ENCODE measurements at places on chromosomes 13 and 19. TPM values are rescaled to one million over a fixed set of nuclear protein-coding genes. Genes with fewer than 3 reads are reported as not detected.
A peak's percentile ranks its signal among the peaks of the same experiment; 100 is the strongest.

DNA sequence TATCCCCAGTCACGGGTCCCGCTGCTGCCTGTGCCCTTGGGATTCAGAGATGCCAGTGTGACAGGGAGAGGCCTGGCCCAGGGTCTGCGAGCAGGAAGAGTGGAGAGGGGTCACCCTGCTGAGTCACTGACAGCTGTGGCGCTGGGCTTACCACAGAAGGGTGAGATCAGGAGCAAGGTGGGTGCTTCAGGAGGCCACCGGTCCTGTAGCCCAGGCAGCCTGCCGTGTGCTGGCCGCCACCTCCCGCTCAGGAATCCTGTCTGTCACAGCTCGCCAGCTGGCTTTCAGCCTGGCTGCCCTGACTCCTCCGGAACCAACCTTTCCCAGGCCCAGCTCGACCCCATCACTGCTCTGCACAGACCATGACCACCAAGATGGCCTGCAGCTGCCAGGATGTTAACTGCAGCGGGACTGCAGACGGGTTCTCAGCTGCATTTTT is 25.3 kb downstream of the NAXD start:
- DNase-seq, result no peak

DNA sequence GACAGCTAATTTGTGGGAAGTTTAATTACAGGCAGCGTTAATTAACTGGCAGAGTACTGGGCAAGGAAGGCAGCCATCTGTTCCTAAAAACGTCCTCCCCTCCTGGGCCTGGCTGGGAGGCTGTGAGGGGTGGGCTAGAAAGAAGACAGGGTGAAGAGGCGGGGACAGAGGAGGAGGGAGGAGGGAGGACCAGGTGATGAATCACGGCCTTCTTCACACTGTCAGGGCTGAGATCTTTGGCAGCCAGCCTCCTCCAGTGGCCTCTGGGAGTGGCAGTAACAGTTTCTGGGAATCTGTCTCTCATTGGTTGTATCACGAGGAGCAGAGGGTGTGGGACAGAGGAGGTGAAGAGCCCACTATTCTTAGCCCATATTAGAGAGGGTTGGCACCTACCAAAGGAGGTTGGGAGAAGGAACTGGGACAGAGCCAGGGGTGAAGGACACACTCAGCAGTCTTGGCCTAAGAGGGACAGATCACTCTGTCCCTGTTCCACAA is 9.6 kb upstream of the ZNRF4 start:
- DNase-seq, result no peak

DNA sequence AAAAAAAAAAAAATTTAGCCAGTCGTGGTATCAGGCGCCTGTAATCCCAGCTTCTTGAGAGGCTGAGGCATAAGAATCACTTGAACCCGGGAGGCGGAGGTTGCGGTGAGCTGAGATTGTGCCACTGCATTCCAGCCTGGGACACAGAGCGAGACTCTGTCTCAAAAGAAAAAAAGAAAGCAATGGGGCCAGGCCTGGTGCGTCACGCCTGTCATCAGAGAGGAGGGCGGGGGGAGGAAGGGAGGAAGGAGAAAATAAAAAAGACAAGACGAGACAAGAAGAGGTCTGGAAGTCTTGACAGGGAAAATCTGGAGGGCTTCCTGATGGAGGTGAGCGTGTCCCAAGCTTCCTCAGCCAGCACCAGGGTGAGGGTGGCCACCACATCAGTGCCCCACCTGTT is 54.9 kb upstream of the PTPRS start:
- no peak for DNase-seq

- no peak for DNase-seq
Measured at GRCh38 chr19:8357007-8357521, 6.9 kb upstream of the ANGPTL4 start.

- DNase-seq, result peak; percentile 9
Measured at GRCh38 chr19:51783372-51783771, 11.6 kb upstream of the FPR3 start.

DNA sequence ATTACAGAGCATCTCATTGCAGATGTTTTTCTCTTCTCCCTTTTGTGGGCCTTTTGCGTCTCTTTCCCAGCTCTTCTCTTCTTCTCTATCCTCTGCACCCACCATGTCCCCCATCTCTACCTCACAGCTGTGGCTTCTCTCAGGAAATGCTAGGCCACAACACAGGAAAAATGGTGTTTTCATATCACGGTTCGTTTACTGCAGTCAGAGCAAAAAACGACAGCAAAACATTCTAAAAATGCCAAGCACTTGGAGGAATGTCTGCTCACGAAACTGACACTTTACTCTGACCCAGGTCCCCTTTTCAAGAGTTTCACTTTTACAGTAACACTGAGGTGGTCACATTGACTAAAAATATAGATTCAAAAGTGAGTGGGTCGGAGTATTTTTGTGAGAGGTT is 152.2 kb downstream of the DCT start:
- DNase-seq, result no peak

DNA sequence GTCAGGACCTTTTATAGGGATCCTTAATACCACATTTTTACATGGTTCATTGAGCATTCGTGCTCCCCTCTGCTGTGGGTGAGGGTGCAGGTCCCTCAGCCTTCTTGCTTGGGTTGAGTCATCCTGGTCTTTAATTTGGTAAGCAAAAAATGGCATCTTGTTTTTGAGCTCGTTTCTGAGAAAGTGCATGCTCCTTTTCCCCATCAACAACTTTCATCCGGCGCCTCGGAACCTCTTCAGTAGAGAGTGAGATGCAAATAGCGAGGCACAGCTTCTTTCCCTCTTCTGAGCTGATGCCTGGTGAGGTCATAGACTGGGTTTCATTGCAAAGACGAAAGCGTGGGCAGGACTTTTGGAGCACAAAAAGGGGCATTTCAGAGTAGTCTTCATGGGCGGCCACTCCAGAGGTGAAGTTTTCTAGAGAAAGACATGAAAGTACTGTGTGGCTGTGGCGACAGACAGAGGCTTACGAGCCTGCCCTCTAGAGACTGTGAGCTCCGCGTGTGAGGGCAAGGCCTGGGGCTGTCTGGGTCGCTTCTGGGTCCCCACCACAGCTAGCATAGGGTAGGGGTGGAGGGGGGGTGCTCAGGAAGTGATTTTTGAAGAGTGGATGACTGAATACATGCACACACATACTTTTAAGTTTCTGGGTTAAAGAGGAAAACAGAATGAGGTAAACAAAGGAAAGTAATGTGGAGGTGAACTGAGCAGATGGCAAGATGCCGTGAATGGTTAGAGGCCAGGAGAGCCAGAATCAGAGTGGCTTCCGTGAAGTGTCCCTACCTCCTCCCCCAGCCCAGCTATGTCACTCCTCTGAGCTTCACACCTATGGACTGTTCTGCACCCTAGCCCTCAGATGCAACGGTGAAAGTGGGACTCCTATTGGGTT is 44.3 kb downstream of the BBC3 start:
- no peak for DNase-seq

- DNase-seq, result no peak
Measured at GRCh38 chr13:21435687-21436151, 23.4 kb downstream of the ZDHHC20 start.

- DNase-seq, result no peak
Measured at GRCh38 chr13:25447396-25447795, 75.6 kb downstream of the ATP8A2 start.

DNA sequence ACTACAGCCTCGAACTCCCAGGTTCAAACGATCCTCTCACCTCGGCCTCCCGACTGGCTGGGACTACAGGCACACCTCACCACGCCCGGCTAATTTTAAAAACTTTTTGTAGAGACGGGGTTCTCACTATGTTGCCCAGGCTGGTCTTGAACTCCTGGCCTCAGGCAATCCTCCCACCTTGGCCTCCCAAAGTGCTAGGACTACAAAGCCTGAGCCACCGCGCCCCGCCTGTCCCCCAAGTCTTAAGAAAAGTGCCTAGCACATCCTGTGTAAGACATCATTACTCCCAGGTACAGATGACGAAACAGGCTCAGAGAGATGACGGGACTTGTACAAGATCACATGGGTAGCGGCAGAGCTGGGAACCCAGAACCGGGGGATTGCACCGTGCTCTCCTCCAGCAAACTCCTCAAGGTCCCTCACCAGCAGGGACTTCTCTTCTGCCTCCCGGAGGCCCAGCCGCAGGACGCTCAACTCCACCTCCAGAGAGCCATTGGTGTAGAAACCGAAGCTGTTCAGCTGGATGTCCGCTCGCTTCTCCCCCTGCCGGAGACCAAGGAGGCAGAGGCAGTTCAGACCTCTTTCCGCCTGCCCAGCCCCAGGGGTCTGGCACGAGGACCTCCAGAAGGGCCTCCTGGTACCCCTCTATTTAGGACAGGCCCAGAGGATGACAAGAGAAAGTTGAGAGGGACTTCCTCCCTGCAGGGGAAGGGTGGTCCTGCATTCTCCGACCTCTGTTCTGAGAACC is 1.0 kb downstream of the GPR108 start:
- DNase-seq, result peak; percentile 37

GRCh38 chr19:40736661-40737060 is 13.6 kb downstream of the ACTMAP start:
- no peak for DNase-seq

DNA sequence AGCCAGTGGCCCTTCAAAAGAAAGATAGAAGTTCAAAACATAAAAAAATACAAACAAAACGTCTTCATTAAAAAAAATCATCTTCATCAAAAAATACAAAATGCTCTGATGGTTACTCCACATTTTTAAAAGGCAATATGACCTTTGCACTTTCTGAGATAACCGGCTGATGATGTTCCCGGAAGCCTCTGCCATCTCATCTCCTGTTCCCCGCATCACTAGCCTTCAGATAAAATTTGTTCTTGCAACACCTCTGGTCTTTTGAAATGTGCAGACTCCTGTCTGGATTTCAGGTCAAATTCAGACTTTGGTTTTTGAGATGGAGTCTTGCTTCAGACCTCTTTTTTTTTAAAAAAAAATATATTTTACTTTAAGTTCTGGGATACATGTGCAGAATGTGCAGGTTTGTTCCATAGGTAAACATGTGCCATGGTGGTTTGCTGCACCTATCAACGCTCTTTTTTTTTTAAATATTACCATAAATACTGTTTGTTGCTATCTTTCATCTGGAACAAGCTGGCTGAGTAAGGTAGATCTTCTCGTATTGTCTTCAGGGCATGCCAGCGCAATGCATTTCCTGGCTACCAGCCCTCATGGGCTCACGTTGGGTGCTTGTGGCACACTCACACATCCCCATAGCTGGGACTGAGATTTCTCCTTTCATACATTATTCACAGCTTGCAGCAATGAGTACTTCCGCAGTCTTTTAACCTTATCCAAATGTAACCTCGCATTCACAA is 418.9 kb upstream of the ARGLU1 start:
- DNase-seq, result no peak

GRCh38 chr13:32840989-32841713 is 175.1 kb upstream of the KL start:
- DNase-seq, result no peak

- no peak for DNase-seq
Measured at GRCh38 chr13:83088858-83089257, 793.4 kb downstream of the SLITRK1 start.

DNA sequence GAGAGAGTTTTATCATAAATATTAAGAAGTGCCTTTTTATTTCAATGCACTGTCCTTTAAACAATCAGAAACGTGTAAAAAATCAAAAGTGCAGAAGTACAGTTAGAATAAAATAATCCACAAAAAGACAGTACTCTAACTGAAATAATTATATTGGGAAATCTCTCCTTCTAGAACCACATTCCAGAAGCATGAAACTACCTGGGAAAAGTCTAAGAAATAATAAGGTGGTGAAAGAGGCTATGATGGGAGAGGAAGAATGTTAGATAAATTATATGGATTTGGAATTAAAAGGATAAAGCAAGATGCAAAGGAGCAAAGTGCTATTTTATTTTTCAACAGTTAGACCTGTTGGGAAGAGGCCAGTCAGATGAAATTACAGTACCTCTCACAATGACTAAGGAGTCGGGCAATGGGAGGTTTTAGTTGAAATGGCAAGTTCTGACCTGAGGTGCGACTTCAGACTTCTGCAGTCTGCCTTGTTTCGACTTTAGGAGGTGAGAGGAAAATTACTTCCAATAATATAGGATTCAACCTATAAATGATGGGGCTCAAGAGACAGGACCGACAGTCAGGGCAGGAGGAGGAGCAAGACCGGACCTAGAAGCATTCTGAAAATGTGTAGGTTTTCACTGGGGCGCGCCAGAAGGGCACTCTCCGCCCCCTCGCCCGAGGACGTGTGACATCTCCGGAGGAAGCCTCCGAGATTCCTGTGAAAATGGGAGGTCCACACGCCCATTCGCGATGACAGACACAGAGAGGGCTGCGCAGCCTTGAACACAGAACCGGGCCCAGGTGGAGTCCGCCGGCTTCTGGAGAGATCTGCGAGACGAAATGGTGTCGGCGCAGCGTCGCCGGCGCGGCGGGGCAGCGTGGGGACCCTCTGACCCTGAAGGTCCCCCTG is 717 bp downstream of the SPRYD7 start:
- DNase-seq, result no peak

DNA sequence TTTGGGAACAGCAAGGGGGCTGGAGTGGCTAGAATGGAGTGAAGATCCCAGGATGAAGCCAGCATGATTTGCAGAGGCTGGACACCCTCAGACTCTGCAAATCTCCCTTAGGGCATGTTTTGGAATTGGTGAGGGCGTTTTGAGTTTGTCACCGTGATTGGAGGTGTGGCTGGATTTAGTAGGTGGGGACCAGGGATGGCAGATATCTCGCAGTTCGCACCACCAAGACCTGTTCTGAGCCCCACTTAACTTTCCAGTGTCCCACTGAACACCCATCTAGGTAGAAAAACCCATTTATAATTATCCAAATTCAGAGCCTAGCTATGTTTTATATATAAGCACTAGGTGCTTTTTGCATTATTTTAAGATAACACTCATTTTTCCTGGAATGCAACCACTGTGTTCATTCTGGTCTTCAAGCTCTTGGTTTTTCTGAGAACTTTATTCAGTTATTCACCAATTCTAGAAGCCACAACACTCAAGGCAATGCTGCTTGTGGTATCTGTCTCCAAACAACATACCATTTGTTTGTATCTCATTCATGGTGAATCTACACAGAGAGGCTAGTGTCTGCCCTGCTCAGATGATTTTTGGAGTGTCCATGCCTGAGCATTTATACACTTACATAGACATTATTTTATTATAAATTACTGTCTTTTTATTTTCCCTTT is 3.0 kb upstream of the NANOS2 start:
- no peak for DNase-seq

GRCh38 chr13:110306340-110306959 is 507 bp downstream of the COL4A1 start:
- no peak for DNase-seq

Gene SAMD4B
- 44.6 TPM for total RNA-seq

Gene PTGIR
- 3.8 TPM for total RNA-seq

Gene EDDM13
- 0.79 TPM for total RNA-seq

Gene SLITRK6
- total RNA-seq, result 16.8 TPM

Gene ZNF541
- total RNA-seq, result 0.10 TPM

Gene LRRC63
- 0.10 TPM for total RNA-seq

Gene LIPE
- total RNA-seq, result 59.7 TPM

Gene NLRP11
- not detected for total RNA-seq

Data from skin of body (tissue), 3 donors.